Daoy (cell line): ENCODE measurements at places on chromosomes 16 and 17. TPM values are rescaled to one million over a fixed set of nuclear protein-coding genes. Genes with fewer than 3 reads are reported as not detected.

DNA sequence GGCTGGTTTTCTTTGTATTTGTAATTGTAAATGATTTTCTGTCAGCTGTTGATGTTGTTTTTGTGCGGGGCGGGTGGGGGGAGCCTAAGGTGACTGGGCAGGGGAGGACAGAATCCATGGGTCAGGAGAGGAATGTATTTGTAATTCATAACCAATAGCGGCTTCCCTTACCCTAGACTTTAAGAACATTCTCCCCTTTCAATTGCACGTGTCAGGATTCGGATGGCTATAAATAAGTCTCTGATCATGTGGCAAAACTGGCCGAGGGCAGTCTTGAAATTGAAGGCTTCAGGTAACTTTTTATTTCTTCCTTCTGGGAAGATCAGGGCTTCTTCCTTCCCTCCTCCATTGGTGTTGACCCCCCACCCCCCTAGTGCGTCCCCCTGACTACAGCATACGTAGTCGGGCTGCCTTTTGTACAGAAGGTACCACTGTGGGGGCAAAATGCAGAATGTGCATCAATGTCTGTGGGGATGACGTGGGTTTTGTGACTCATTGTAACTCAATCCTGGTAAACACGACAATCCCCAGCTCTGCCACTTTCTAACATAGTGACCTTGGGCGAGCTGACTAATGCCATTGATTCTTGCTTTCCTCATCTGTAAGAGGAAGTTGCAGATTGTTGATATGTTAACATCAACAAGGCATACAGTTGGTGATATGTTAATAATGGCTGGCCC is 16.2 kb downstream of the MARCHF10 start:
- peak; percentile 91 for DNase-seq

DNA sequence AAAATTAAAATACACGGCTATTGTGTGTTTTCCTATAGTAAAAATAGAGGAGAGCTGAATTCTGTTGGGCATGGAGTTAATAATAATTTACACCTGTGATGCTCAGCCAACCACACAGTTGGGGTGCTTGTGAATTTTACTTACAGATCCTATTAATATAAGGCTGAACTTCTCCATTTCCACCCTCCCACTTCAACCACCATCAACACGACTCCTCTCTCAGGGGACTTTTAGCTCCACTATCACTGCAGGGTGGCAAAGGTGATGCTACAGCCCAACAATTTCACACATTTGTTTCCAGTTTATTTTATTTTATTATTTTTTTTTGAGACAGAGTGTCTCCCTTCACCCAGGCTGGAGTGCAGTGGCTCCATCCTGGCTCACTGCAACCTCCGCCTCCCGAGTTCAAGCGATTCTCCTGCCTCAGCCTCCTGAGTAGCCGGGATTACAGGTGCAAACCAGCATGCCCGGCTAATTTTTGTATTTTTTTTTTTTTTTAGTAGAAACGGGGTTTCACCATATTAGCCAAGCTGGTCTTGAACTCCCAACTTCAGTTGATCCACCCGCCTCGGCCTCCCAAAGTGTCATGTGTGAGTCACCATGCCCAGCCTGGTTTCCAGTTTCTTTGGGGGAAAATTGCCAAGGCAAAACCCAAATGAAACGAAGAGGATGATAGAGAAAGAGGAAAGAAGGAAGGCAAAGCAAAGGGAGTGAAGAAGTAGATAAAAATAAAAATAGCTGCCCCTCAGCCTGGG is 57.9 kb downstream of the GNA13 start:
- peak; percentile 59 for DNase-seq

The SEC14L5 gene
- total RNA-seq, result 0.40 TPM in 1 of 2 replicates, not detected in the other

The CD300C gene
- total RNA-seq, result 1.2 TPM in 1 of 2 replicates, not detected in the other

DNA sequence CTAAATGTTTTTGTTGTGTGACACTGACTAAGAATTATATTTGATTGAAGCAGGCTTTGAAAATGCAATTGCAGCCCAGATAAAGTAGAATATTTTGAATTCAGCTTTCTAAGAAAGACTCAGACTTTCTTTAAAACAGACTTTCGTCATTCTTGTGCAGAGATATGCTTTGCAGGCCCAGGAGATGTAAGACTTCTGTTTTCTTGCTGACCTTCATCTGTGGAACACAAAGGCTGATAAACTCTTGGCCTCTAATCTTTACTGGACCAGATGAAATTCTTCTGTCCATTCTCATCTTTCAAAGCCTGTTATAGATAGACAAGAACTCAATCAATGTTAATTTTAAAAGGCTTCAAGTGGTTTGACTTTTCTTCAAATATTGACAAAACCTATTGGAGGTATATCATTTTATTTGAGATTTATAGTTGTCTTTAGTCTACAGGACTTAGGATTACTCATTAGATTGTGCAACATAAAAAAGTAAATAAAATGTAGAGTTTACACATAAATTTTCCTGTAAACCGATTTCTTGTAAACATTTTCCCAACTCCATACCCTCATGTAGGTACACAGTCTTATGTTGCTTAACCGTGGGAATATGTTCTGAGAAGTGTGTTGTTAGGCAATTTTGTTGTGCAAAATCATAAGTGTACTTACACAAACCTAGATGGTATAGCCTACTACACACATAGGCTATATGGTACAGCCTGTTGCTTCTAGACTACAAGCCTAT is 94.2 kb downstream of the MAP2K4 start:
- DNase-seq, result no peak

GRCh38 chr17:60730273-60730672 is 52.6 kb downstream of the BCAS3 start:
- DNase-seq, result no peak

DNA sequence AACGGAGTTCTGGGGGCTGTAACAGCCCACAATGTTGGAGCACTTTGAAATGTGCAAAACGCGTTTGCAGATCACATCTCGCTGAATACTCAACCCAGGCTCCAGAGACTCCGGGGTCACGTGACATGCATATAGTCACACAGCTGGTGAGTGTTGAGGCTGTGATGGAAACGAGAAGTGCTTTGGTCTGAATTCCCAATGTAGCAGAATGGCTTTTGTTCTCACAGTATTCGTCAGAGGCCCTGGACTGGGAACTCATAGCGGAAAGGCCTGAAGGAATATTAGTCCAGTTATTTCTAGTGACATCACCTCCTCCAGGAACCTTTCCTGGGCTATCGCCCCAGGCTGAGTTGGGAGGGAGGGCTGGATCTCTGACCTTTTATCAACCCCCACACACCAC is 95.8 kb upstream of the CRHR1 start:
- DNase-seq, result no peak

The PTX4 gene
- not detected in 2 replicates for total RNA-seq

The SLC35G6 gene
- total RNA-seq, result 0.06 TPM in 1 of 2 replicates, not detected in the other
